Activated T-cell treated with anti-CD3 and anti-CD28 coated beads for 4 hours (primary cell): ENCODE measurements at places on chromosomes 12 and 14.
A peak's percentile ranks its signal among the peaks of the same experiment; 100 is the strongest.

DNA sequence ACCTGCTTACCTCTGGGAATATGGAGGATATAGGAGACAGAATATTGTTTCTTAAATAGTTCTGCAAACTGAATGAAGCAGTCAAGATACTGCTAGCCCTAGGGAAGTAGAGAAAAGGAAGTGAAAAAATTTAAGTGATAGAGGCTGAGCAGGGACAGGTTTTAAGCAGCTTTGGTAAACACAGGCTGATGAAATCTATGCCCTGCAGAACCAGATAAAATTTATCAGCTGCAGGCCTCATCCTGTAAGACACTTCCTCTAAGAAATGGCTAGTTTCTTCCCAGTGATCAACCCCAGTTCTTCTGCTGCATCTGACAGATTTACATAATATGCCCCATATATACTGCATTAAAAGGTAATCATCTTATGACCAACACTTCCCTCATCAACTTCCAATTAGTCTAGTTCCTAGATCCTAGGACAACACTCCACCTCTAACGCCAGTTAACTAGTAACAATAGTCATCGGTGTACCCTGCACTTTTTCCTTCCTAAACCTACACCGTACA lies 1.3 kb upstream of the ESYT1 start:
- DNase-seq = no peak

DNA sequence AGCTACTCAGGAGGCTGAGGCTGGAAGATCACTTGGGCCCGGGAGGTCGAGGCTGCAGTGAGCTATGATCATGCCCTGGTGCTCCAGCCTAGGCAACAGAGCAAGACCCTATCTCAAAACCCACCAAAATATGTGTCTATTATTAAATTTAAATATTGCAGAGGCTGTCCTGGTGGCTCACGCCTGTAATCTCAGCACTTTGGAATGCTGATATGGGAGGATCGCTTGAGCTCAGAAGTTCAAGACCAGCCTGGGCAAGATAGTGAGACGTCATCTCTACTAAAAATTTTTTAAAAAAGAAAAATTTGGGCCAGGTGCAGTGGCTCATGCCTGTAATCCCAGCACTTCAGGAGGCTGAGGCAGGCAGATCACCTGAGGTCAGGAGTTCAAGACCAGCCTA lies 13.9 kb downstream of the PSMA6 start:
- no peak for DNase-seq

DNA sequence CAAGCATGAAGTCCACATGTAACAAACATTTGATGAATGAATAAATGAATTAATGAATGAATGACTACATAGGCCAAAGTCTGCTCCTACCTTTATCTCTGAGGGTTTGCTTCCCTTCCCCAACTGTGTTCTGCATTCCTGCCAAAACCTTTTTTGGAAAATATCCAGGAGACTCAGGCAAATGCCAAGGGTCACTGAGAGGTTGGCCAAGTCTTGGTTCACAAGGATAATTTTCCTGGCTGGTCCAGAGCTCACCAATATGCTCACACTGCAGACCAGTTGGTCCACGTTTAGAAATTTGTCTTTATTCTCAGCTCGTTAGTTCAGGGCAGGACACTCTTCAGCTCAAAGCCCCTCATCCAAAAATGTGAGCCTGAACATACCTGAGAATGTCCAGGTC lies 10.2 kb downstream of the TMEM233 start:
- DNase-seq = no peak

- DNase-seq = no peak
Measured at GRCh38 chr14:74737753-74738325, 24.9 kb downstream of the FCF1 start.

- no peak for DNase-seq
Measured at GRCh38 chr14:60311417-60311816, 62.4 kb downstream of the PPM1A start.

GRCh38 chr12:57632958-57633840 lies at the start of gene B4GALNT1:
Gene B4GALNT1, minus strand, starts transcription at chr12:57633201. Its CDS starts 1,069 bp downstream, at chr12:57632132.
- DNase-seq = peak; percentile 57

DNA sequence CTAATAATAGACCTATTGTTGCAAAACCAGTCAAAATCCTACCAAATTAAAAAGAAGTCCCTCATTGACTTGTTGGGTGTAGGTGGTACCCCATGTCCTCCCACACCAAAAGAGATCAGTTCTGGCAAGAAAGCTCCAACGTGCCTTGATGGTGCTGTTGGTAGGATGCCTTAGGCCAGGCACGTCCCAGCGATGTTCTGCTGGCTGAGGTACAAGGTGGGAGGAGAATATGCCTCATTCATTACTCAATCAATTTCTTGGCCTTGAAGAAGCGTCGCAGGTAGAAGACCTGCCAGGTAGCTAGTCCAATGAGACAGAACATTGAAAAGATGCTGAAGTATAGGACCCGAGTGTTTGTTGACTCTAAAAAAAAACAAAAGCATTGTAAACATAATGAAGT lies 7.8 kb upstream of the NEK9 start:
- DNase-seq = no peak

DNA sequence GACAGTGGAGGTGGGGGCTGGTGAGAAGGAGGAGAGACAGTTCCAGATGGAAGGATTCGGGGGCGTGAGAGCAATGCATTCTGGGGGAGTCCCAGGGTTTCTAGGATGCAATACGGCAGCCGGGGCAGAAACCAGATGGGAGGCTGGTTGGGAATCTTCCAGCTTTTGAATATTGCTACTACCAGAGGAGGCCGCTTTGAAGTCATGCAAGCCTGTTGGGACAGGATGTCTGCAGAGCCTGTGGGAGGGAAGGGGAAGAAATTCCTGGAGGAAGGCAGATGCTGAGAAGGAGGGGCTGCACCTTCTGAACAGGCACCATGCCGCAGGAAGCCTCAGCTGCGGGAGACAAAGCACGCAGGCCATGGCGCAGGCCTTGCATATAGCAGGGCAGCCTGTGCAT lies 105.4 kb downstream of the APAF1 start:
- no peak for DNase-seq

GRCh38 chr12:47712171-47712570 lies 6.3 kb upstream of the RPAP3 start:
- no peak for DNase-seq

DNA sequence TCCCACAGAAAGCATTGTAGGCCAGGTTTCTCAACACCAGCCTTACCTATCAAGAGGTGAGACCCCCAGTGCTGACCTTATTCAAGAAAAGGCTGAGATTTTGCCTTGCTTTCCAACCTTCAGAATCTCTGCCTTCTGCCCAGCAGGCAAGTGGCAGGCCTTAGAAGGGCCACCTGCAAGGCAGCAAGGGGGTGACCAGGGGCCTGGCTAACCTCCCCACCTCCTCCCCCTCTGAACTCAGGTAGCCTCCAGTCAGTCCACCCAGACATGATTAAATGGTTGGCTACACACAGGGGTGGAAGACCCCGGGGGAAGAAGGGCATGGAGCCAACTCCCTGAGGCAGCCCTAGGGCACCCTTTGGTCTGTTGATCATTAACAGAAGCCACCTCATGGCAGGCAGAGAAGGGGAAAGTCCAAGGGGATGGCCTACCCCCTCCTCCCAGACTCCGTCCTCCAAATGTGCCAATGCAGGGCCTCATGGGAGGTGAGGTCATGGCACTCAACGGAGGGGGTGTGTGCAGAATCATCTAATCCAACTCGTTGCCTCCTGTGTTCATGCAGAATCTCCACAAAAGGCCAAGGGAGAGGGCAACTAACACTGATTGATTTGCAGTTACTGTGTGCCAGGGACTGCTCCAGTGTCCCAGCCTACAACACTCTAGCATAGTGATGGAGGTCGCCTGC lies 8.5 kb downstream of the ZFP36L1 start:
- no peak for DNase-seq

- DNase-seq = no peak
Measured at GRCh38 chr14:39015964-39016577, 87.0 kb downstream of the SEC23A start.

GRCh38 chr12:110794623-110795280 lies 52.0 kb upstream of the CCDC63 start:
- DNase-seq = no peak

GRCh38 chr12:65121049-65121955 lies at the start of gene WIF1:
Gene WIF1, minus strand, starts transcription at chr12:65121305. Its CDS starts 114 bp downstream, at chr12:65121191.
- DNase-seq = peak; percentile 29

DNA sequence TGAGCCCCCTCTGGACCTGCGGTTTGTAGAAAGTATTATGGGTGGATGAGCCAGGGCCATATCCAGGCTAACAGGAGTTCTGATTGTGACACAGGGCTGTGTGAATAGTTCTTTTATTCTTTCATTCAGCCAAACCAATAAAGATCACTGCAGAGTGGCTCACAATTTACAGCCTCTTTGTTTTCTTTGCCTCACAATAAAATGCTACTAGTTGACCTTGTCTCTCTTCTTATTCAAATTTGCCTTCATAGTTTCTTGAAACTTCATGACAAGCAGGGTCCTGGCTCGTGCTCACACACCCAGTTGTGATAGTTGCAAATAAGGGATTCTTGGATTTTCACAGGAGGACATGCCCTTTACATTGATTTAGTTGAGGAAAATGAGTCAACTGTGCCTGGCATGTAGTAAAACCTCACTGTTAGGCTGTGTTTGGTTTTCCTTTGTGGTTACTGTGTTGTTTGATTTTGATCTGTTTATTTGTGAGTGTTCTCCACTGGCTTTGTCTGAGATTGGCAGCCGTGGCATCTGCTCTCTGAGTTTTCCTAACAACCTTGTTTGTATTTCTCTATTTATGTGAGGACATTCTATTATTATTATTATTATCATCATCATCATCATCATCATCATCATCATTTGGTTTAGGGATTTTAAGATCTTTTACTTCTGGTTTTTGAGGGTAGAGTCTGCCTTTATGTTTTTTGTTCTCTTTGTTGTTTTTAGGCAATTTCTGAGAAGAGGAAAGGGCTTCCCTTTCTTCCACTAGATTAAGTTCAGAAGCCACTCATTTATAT lies 2.7 kb upstream of the KRT6B start:
- DNase-seq = no peak

DNA sequence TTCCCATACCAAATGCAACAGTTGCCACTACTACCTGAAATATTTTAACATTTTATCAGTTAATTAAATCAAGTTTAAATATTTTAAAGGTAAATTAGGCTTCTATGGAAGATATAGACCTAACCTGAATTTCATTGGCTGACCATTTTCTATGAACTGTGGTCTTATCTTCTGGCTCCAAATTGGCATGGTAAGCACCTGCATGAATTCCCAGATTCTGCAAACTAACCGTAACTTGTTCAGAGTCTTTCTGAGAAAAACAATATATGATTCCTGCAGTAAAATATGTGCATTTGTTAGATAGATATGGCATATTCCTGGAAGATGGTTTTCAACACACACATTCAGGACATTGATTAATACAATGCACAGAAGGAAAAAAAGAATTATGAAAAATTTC lies 25.9 kb downstream of the RECQL start:
- no peak for DNase-seq

GRCh38 chr14:89232265-89233070 lies 184.6 kb downstream of the FOXN3 start:
- DNase-seq = no peak

DNA sequence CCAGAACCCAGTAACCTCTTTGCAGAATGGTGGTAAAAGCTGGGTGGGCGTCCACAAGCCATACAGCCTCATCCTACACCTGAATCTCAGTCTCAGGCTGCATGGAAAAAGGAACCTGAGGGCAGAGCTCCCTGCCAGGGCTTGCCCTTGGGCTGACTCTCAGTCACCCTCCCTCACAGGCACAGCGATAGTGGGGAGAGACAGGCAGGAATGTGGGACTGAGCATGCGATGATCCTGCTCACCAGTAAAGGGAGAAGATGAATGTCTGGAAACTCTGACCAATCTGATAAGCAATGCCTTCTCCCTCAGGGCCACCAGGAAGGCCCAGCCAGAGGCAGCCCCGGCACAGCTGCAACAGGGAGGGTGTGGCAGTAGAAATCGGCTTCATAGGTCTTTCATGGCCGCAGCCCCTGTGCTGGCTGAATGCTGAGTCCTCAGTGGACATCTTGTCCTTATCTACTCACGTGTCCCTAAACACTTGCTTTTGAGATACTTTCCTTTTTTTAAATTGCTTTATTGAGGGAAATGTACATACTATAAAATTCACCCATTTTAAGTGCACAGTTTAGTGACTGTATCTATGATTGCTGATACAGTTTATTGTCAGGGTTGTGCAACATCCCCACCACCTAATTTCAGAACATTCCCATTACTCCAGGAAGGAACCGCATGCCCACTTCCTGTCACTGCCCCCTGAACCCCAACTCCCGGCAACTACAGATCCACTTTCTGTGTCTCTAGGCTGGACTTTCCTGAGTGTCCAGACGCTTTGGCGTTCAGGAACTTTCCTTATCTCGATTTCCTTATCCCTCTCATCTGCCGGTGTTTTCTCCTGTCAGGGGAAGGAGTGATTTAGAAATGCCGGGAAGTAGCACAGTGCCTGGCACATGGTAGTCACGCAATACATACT lies 258.1 kb downstream of the PCNX1 start:
- DNase-seq = no peak

DNA sequence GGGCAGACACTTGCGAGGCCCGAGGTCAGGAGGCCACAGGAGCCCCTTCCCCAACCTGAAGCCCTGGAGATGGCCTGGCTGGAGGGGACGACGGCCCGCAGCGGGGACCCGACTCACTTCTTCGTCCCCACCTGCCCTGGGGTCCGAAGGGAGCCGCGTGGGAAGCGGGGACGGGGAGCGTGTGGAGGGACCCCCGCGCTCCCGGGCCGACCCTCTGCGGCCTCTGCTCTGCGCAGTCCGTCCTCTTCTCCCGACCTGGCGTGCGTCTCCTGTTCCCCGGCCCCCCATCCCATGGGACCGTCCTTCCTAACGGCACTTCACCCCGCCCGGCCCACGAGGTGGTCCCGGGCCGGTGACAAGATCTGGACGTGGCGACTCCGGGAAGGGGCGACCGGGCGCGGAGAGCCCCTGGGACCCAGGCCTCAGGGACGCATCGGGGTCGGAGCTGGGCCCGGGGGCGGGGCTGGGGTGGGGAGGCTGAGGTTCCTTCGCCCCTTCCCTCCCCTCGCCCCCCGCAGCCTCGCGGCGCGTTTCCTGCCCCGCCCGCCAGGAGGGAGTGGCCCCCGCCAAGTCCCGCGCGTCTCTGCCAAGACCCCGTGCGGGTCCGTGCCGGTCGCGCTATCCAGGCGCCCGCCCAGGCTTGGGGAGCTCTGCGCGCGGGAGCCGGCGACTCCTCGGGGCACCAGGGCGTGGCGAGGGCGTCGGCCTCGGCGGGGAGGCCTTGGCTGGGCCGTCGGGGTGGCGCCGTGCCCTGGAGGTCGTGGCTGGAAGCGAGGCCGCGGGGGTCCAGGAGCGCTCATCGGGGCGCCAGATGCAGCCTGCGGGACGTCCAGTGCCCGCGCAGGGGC lies 97.1 kb downstream of the TNFAIP2 start:
- no peak for DNase-seq
